BE2C (cell line): ENCODE measurements at places on chromosomes 5 and 9.
A peak's percentile ranks its signal among the peaks of the same experiment; 100 is the strongest.

- DNase-seq: no peak
Observed at GRCh38 chr9:99030092-99030511, 74.8 kb upstream of the TGFBR1 start.

DNA sequence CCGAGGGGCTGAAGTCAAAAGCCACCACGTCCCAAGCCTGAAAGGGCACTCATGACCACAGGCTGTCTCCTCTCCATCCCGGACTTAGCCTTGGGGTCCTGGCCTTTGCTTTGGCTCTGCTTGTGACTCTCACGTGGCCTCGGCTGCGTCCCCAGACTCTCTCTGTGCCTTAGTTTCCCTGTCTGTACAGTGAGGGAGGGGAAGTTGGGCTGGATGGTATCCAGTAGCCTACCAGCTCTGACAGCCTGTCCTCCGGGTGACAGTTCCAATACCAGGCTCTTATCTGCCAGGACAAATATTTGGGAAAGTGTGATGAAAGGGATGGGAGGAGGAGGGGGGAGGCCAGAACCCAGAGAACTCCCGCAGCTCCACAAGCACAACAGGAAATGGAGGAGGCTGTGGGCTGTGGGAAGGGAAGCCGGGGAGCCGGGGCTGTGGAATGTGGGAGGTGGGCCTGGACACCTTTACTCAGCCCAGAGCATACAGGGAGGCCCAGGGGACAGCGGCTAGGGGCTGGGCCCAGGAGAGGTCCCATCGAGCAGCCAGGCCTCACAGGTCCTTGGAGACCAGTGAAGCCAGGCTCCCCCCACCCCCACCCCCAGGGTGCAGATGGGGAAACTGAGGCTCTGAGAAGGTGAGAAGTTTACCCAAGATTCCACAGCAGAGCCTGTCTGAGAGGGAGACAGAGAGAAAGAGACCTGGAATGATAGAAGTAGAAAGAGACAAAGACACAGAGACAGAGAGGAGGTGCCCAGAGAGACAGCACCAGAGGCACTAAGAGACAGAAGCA is 18.3 kb downstream of the PDGFRB start:
- DNase-seq: no peak

DNA sequence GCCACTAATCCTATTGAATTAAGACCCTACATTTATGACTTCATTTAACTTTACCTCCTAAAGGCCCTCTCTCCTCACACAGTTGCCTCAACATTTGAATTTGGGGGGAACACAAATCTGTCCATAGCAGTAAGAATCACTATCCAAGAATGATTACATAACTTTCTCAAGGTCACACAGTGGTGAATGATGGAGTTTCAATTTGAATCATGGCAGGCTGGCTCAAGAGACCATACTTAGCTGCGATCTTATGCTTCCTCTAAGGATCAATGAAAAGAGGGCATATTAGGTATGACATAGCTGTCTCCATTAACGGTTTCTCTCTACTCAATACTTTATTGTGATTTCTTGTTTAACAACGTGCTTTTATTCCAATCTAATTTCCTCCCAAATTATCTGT is 44.1 kb upstream of the PDE4D start:
- DNase-seq: no peak

DNA sequence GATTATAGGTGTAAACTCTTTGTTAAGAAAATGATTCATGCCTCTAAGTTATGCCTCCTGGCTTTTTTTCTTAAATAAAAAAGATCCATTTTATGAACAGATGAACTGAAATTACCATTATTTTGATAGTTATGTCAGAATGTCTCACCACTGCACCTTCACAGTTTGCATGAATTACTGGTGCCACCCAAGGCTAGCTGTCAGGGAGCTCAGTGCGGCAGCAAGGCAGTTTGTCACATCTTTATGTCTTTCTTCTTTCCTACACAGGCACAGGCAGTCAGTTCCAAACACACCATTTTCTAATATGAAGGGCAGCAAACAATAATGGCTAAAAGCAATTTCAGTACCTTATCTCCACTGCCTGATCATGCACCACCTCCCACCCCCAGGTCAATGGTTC is 147.7 kb downstream of the SREK1 start:
- DNase-seq: no peak

- peak; percentile 30 for DNase-seq
Observed at GRCh38 chr5:74575741-74576538, 64.6 kb downstream of the ENC1 start.

- DNase-seq: no peak
Observed at GRCh38 chr9:124198331-124198730, 59.4 kb upstream of the NEK6 start.
